Body of pancreas (tissue), 4 donors: ENCODE measurements at places on chromosomes 7 and 10.

- no peak for DNase-seq
Measured at GRCh38 chr7:25821225-25821624, 330.8 kb upstream of the NFE2L3 start.

DNA sequence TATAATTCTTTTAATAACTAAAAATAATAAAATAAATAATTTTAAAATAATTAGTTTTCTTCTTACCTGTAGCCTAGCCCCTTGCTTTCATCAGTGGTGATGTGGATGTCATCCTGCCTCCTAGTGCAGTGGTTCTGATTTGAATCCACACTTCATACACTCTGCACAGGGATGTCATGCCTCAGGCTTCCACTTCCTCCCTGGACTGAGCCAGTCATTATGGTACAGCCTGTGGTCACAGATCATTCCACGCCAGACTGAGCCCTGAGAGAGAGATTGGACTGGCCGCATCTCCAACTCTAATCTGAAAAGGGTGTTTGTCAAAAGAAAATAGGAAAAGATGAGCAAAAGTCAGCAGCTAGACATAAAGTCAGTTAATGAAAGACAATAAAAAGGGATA, 436.2 kb upstream of the IGFBP3 start:
- no peak for DNase-seq

DNA sequence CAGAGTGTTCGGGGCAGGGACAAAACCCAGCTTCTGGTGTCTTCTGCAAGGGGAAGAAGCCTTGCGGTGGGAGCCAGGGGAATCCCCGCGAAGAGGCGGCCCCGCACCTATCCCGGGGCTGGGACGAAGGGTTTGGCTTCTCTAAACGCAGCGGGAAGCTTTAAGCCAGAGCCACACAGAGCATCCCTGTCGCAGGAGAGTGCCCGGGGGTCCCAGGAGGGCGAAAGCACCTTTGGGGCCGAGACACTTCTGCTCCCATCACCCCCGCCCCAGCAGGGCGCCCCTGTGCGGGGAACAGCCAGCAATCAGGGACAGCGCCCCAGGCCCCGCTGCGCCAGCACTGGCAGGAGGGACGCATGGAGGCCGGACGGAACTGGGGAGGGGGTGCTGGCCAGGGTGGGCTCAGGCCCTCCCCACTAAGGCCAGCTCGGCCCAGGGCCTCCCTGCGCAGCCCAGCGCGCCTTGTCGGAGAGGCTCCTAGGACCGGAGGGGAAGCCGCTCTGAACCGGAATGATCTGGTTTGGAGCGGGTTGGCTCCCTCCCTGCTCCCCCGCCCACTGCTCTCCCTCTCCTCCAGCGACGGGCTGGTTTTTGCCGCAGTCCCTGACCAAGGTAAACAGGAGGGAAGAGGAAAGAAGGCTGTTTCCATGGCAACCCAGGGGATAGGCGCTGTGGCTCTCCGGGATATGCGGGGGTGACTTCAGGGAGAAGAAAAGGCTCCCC, 63.9 kb downstream of the TMEM209 start:
- DNase-seq = peak; percentile 84

DNA sequence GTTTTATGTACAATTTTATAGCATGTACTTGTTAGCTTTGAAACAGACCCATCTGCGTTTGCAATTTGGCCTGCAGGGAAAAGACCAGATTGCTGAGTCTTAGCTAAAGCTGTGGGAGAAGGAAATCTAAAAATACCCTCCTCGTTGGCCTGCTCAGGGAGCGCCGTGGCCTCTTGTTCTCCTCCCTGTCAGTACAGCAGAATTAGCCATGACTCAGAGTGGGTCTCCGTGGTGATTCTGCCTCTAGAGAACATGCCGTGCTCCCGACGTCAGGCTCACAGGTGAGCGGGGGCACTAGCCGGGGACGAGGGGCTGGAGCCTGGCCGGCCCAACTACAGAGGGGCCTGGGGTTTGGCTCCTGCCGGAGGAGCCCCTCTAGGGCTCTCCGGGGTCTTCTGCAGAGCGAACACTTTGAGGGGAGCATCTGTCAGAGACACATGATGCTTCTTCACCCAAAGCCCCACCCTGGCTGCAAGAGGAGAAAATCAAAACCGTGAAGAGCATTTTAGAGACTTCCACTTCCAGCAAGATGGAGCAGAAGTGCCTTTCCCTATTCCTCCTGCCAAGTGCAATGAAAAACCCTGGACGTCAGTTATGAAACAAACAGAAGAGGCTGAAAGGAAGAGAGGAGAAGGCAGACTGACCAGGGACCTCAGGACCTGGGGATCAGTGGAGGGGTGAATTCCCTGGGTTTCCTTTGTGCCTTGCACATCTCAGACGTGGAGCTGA, 98.9 kb downstream of the LHPP start:
- peak; percentile 63 for DNase-seq

GRCh38 chr10:28564905-28565304, 32.0 kb downstream of the WAC start:
- DNase-seq = no peak

GRCh38 chr7:20241194-20241910, 24.2 kb upstream of the MACC1 start:
- no peak for DNase-seq

DNA sequence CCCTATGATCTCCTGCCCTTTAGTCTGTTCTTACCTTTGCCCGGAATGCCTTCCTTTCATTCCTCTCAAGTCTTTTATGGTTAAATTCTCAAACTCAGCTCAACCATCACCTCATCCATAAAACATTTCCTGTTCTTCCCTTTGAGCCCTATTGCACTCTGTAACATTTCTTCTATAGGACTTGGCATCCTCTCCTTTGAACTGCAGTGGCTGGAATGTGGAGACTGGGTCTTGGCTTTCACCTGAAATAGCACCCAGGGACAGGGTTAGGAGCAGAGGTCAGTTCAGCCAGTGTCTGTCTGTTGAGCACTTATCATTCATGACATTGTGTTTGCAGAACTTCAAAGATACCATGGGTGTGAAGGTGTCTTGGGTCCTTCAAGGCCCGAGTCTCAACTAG, 7.2 kb downstream of the NFE2L3 start:
- no peak for DNase-seq

DNA sequence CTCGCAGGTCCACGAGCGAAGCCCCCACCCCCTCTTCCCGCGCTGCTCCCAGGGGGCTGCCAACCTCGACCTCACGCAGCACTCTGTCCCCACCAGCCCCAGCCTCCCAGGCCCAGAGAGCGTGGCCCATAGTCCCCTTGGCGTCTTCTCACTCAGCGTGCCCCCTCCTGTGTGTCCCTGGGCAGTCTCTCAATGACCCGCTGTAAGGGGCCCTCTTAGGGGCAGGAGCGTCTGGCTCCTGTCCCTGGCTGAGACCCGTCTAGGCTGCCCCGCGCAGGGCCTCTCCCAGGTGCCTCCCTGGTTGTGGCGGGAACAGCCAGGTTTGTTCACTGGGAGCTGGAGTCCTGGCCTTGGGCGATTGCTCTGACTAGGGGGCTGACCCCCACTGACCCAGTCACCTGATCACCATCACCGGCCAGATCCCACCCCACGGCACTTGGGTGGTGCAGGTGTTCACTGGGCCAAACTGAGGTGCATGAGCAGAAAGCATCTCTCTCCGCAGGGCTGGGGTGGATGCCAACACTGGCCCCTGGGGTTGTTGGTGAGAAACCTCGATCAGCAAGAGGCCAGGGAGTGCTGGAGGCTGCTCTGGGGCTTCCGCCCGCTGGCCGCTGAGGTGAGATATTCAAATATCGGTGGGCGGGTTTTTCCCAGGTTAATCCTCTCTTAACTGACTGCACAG, 12.6 kb upstream of the WDFY4 start:
- no peak for DNase-seq

DNA sequence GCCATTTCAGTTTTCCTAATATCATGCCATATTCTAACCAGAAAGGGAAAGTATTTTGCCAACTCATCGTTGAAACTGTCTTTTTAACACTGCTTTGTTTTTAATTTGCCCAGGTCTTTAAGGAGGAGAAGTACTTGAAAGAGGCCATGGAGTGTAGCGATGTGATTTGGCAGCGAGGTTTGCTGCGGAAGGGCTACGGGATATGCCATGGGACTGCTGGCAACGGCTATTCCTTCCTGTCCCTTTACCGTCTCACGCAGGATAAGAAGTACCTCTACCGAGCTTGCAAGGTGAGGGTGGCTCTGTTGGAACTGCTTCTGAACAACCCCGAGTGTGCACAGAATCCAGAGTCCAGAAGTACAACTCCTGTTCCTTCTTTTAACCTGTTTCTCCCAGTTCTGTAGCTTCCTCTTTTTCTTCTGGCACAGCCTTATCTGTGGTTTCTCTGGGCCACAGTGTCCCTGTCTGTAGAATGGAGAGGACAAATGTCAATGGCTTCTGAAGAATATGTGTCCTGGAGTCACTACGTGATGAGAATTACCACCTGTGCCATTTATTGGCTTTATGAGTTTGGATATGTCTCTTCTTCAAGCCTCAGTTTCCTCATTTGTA, 60.1 kb downstream of the LANCL2 start:
- no peak for DNase-seq

DNA sequence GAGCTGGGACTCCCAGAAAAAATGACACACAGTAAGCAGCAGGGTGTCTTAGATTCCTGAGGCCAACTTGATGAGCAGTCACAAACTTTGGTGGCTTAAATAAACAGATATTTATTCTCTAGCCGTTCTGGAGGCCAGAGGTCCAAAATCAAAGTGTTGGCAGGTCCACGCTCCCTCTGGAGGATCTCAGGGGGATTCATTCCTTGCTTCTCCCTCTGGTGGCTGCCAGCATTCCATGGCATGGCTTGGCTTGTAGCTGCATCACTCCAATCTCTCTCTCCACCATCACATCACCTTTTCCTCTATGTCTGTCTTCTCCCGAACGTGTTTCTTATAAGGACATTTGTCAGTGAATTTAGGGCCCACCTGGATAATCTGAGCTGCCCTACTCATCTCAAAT, 98.4 kb downstream of the OSBPL3 start:
- no peak for DNase-seq

DNA sequence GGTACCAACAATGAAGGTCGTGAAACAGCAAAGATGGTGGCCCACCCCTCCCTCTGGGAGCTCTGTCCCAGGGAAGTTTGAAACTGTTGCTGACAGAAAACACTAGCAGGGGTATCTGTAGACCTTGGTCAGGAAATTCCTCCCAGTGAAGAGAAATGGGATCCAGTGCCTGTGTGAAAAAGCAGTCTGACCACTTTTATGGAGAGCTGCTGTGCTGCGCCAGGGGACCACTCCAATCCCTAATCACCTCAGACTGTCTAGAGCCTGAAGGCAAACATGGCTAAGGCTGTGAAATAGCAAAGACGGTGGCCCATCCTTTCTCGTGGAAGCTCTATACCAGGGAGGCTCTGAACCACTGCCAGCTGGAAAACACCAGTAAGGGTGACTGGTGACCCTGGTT, 38.3 kb upstream of the TMEM140 start:
- no peak for DNase-seq

DNA sequence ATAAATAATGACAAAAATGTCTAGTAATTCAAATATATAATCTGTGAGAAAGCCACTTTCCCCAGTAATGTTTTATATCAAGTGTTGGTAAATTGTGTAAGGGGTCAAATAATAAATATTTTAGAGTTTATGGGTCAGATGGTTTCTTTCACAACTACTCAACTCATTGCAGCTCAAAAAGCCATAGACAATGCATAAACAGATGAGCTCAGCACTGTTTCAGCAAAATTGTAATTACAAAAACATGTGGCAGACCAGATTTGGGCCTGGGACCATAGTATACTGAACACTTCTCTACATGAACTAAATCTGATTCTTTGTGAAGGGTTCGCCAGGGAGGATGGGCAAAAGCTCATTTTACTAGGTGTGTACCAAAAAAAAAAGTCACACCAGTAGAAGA, 460.8 kb downstream of the NRG3 start:
- DNase-seq = no peak

DNA sequence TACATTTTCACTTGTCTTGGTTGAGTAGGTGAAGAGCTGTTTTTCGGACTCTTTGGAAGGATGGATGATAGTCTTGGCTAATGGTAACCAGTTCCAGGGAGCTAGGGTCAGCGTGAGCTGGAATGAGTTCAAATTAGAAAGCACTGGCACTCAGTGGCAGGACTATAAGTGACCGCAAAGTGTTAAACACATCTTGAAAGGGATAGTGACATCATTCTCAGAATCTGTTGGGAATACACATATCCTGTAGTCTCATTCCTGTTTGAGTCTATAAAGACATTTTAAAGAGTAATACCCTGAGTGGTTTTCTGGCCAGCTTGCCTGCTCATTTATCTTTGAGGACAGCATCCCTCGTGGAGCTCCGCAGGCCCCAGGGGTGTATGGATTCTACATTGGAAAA, 56.7 kb upstream of the TMEM248 start:
- DNase-seq = no peak

DNA sequence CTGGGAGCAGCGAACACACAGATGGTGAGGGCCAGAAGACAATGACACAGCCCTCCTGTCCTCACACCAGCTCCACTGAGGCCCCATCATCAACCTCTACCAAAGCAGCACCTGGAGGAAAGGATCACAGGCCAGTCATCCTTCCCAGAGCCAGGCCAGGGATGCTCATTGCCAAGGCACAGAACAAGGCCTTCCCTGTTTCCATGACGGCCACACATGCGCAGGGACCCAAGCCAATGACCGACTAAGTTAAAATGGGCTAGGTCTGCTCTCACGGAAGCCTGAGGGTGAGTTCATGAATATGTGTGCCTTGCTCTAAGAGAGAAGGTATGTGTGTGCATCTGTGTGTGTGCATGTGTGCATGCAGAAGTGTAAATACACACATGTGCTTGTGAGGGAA, 39.6 kb downstream of the COBL start:
- DNase-seq = no peak

DNA sequence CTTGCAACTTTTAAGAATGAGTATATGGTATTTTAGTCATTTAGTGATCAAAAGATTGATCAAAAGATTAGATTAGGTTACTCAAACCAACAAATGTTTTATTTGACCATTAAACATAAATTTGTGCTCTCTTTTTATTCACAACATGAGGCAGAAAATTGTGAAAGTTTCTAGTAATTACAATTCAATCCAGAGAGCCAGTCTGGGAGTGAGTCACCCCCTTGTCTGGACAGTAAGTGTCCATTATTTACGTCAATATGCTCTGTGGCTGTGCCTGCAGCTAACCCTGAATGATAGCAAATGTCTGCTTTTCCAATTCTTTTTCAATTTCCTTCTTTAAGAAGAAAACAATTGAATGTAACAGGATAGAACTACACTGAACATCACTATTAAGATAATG, 27.9 kb downstream of the GNG11 start:
- no peak for DNase-seq

GRCh38 chr7:20268824-20269223, 51.6 kb upstream of the MACC1 start:
- DNase-seq = no peak
